ENCODE measurements at places on chromosomes 7 and 10.

DNA sequence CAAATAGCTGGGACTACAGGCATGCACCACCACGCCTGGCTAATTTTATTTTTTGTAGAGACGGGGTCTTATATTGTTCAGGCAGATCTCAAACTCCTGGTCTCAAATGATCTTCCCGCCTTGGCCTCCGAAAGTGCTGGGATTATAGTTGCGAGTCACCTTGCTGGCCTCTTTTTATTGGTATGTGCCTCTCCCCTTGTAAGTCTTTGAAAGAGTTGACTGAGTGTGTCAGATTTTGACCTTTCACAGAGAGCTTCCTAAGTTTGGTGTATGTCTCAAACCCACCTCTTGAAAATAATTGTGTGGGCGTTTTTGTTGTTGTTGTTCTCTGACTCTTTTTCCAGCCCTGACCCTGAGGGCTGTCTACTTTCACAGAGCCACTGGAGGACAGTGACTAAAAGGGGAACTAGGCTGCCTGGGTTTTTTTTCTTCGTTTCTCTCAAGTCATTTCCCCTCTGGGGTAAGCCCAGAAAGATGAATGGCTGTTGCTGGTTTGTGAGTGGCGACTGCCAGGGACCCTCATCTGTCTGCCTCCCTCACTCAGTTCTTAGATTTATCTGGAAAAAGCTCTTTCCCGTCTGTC, 262.8 kb downstream of the ZEB1 start:
- no peak for DNase-seq

DNA sequence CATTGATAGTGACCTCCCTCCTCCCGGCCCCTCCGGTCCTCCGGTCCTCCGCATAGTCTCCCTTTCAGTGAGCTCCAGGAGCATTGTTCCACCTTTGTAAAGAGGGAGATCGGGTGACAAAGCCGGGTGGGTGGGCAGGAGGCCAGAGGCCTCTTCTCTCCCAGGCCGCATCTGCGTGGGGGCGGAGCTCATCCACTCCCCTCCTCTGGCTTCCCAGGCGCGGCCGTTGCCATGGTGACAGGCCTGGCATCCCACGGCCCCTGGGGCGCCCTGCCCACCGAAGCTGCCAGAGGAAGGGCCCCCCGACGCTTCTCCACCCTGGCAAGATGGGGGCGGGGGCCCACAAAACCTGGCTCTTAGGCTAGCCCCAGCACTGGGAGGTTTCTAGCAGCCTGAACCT, 4.4 kb upstream of the FZD9 start:
- peak; percentile 79 for DNase-seq

- no peak for DNase-seq
Measured at GRCh38 chr7:106768324-106768751, 96.7 kb upstream of the PIK3CG start.

DNA sequence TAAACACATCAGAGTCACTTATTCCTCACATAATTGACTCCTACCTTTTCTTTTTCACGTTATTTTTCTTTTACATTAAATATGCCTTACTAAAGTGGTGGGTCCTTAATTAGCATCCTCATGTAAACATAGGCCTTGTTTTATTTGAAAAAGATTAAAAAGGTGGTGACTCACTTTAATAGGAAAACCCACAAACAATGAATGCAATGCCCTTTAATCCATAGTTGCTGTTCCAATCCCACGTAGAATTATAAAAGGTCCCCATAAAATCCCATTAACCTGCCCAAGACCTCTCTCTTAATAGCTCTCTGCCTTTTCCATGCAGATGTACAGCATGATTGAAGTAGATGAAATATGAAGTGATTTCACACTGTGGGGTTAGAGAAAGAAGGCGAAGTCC, 32.2 kb downstream of the SLC16A12 start:
- no peak for DNase-seq

DNA sequence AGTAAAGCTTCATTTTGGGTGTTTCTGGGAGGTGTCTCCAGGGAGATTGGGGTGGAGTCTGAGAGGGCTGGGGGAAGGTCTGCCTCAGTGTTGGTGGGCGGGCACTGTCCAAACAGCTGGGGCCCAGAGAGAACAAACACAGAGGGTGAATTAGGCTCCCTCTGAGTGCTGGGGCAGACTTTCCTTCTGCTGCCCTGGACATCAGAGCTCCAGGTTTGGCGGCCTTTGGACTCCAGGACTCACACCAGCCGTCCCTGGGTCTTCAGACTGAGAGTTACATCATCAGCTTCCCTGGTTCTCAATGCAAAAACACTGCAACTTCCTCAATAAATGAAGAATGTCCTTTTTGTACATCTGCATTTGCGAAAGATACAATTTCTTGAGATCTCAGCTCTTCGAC, 427.4 kb downstream of the PTPRN2 start:
- DNase-seq: no peak

- no peak for DNase-seq
Measured at GRCh38 chr10:123721441-123722049, 55.4 kb downstream of the GPR26 start.

GRCh38 chr10:101826852-101827434, 8.7 kb upstream of the OGA start:
- no peak for DNase-seq

- DNase-seq: no peak
Measured at GRCh38 chr10:17239345-17240085, 11.5 kb downstream of the VIM start.

DNA sequence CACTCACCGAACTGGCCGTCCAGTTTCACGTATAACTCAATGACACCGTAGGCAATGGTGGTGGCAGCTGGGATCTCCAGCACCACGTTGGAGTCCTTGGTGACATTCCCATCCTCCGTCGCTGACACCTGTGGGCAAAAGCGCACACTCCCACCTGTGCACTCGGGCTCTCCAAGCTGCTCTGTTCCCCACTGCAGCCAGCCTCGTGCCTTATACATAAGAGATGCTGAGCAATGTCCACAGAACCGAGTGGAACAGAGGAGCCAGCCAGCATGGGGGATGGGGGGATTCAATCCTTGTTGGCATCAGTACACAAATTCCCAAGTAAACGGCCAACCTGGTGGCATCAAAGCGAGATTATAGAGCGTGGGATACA, 40.0 kb downstream of the GSDME start:
- no peak for DNase-seq

GRCh38 chr7:95700917-95701316, 71.4 kb upstream of the DYNC1I1 start:
- no peak for DNase-seq

DNA sequence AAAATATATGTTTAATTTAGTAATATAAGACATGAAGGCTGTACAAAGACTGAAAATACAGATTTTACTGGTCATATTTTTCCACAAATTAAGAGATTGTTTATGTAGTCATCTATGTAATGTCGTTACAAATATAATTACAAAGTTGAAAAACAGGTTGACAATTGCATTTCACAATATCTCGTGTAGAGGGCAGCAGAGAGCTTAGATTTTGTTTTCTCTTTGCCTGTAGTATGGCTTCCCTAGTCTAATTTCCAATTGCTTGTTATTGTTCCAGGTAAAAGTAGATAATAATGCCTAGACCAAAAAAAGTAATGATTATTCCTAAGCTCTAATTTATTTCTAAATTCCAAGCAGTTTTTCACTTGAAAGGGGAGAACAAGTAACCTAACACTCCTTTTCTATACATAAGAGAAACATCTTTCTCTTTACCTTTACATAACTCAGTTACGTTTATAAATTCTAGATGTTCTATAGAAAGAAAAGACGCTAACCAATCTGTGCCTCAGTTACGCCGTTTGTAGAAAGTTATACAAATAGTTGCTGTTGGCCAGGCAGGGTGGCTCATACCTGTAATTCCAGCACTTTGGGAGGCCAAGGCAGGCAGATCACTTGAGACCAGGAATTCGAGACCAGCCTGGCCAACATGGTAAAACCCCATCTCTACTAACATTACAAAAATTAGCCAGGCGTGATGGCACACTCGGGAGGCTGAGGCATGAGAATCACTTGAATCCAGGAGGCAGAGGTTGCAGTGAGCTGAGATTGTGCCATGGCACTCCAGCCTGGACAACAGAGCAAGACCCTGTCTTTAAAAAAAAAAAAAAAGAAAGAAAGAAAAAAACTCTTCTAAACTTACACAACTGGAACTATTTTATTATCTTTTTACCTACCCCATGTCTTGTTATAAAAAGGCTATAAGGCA, 30.0 kb downstream of the NET1 start:
- DNase-seq: no peak

- no peak for DNase-seq
Measured at GRCh38 chr7:100799037-100799896, 28.1 kb downstream of the EPHB4 start.

All from NCI-H510A (cell line).